ENCODE measurements at places on chromosomes 1 and 21.

DNA sequence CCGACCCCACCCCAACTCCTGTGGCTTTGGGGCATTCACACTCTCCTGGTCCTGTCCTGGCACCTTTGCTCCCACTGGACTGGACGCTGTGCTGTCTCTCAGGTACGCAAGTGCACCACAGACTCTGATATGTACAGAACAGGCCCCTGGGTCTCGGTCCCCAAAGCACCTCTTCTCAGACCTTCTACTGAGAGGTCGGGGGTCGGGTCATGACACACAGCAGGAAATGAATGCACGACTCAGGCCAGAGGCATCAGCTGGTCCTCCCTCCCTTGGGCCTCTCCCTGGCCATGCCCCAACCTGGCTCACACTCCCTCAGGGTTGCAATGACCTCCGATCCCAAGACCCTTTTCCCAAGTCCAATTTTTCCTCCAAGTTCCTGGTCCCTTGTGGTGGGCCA lies 1.8 kb upstream of the KRTAP10-12 start:
- DNase-seq = no peak

DNA sequence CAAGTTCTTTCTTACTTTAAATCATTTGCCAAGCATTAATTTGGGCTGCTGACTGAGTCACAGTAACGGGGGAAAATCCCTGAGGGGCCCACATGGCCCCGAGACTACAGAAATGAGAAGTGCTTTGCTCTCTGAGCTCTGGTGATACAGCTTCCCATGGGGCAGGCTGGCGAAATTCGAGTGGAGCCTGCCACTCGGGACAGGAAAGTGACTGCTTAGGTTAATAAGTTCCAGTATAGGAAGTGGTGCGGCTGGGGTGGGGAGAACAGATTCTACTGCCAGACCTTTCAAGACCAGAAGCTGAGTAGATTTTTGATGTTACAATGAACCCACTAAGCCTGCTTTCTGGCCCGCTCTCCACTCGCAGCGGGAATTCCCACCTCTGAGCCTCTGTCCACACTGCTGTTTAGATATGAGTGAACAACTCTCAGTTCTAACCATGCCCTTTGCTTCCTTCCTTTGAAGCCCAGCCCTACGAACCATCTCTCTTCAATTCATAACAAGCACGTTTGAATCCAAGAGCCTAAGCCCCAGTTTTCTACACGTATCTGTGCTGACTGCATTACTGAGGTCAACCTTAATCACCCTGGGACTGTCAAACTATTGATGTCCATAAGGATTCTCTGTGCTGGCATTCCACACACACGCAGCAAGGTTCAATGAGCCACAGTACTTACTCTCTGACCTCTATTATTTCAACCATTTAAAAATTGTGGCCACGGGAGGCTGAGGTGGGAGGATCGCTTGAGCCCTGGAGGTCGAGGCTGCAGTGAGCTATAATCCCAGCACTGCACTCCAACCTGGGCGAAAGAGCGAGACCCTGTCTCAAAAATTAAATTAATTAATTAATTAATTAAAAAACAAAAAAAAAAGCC lies 9.6 kb downstream of the ZBTB17 start:
- DNase-seq = peak; percentile 61

DNA sequence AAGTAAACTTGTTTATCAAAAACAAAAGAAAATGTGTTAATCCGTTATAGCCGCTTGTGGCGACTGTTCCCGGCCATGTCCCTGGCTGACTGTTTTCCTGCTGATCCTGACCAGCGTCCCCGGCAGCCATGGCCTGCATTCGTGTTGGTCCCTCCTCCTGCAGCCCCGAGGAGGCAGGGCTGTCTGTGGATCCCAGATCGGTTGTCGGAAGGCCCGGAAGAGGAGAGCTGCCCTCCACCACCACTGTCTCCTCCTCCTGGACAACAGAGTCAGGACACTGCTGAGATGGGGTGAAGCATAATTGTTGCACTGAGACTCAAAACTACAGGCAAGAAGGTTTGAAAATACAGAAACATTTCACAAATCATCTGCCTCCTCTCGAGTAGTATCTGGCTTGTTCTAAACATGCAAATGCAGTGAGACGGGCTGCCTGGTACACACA lies 3.6 kb upstream of the MXRA8 start:
- peak; percentile 88 for DNase-seq

DNA sequence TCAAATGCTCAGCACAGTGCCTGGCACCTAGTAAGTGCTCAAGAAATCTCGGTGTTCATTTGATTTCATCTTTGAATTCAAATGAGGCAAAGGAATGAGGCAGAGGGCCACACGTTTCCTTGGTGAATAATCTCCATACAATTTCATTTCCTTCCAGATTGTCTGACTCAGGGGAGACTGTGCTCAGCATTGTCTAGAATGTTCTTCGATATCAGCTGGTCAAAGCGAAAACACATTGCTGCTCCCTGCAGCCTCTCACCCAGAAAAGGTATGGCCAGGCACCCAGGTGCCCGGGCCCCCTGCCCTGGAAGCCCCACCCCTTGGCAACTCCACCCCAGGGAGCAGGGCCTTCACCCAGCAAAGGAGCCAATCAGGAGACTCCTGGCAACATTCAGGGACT lies 55.8 kb downstream of the FBXO2 start:
- peak; percentile 67 for DNase-seq

DNA sequence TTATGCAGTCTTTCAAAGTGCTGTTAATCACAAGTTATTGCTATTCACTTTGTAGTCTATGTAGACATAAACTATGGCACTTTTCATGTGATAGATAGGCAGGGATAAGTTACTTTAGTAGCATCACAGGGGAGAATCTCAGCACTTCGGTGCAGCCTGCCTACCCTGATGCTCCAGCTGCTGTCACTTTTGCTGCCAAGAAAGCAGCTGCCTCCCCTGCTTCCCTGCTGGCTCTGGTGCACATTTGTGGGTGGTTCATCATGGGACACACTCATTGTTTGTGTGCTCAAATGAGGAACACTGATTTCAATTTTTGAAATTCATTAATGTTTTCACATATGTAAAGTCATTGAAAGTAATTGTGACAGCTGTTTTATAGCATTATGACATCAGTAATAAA lies 272.6 kb downstream of the S1PR1 start:
- no peak for DNase-seq

- DNase-seq = no peak
These were observed 45.4 kb upstream of the LRP8 start for GRCh38 chr1:53373246-53373645.

- peak; percentile 1 for DNase-seq
These were observed 110.8 kb upstream of the KAZN start for GRCh38 chr1:14487671-14488070.

DNA sequence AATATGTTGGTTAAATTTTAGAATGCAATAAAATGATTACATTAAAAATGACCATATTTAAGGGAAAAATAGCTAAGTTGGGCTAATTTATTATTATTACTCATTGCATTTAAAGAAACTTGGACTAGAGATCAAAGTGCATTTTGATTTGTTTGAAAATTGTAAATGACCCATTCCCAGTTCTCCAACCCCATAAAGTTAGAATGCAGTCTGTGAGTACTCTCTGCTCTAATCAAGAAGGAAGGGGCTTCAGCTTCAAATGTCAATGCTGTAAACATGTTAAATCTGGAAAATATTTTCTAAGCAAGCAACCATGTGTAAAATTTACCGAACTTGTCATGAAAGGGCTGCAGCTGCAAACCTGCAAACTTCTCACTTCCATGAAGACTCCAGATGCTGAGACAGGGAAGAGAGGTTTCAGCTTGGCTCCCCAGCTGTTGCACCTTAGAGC lies 232.7 kb downstream of the TTLL7 start:
- DNase-seq = no peak
